ENCODE measurements at places on chromosomes 6 and 20. TPM values are rescaled to one million over a fixed set of nuclear protein-coding genes. Genes with fewer than 3 reads are reported as not detected.

TOX2 gene
- 5.2 TPM for total RNA-seq

HECA gene
- total RNA-seq, result 36.3 TPM

BPIFB4 gene
- total RNA-seq, result not detected

NELFCD gene
- total RNA-seq, result 46.1 TPM

GRIK2 gene
- 8.9 TPM for total RNA-seq

KIAA1586 gene
- 26.2 TPM for total RNA-seq

MAP7 gene
- total RNA-seq, result 0.49 TPM

Measured in fibroblast of the aortic adventitia (primary cell).